ENCODE measurements at places on chromosomes 2 and 18.

DNA sequence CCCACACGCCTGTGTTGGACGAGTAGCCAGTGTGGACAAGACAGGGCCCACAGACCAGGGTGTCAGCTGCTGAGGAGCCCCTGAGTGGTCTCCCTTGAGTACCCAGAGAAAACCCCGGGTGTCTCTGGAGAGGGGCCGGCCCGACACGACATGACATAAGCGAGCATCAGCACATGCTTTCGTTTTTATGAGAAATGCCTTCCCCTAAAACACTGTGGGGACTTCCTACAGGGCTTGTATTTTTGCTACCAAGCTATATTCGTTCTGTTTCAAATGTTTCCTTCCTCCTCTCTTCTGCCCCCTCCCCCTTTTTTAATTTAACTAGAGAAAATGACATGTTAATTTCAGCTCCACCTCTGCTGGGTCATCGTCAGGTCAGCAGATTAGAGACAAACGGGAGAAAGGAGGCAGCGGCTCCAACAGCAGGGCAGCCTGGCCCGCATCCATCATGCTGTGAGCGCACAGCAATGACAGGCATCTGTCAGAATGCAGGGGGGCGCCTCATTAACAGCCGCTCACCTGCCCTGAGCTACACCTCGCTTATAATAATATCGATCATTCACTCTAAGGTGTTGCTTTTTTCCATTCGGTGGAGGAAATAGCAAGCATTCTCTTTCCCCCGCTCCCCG is 286.2 kb downstream of the ZNF516 start:
- DNase-seq: peak; percentile 57

DNA sequence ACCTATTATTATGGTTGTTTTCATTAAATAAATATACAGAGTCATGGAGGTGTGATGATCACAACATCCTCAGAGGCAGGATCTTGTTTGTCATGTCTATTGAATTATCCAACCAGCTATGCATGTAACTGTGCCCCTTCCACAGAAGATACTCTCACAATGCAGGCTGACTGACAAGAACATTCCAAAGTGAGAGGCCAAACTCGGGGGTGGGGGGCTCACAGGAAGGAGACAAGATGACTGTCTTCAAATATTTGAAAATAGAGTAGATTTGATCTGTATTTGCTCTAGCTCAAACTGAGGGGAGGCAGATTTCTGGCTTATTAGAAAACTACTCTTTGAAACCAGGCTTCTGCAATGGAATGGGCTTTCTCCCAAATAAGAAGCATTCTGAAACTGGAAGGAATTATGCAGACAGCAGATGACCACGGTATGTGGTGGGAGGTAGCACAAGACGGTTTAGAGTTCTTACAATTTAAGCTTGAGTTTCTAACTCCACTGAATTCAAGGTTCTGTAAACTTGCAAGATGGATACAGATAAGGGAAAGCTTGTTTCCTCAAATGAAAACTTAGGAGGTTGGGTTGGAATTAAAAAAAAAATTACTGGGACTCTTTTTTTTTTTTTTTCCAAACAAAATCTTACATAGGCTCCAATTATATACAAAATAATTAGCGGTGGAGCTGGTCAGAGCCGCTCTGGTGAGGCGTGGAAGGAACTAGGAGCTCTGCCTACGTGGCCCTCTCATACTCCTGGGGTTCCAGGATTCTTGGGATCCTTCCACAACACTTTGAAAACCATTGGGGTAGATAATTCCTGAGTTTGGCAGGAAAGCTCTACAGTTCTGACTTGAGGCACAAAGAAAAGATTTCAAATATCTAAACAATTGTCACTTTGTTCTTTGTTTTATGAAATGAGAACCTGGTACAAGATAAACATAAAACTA is 79.3 kb downstream of the PLA2R1 start:
- no peak for DNase-seq

DNA sequence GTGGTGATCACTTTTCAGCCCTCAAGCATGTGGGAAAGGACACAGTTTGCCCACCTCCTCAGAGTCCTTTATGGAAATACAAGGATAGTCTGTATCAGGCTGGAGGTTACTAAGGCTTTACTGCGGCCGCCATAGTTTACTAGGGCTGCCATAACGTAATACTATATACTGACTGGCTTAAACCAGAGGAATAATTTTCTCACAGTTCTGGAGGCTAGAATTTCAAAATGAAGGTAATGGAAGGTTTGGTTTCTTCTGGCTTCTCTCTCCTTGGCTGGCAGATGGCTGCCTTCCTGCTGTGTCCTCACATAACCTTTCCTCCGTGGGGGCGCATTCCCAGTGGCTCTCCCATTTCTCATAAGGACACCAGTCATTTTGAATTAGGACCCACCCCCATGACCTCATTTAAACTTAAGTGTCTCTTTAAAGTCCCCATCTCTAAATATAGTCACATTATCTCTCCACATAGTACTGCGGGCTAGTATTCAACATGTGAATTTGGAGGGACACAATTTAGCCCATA is 12.5 kb upstream of the ATIC start:
- DNase-seq: no peak

DNA sequence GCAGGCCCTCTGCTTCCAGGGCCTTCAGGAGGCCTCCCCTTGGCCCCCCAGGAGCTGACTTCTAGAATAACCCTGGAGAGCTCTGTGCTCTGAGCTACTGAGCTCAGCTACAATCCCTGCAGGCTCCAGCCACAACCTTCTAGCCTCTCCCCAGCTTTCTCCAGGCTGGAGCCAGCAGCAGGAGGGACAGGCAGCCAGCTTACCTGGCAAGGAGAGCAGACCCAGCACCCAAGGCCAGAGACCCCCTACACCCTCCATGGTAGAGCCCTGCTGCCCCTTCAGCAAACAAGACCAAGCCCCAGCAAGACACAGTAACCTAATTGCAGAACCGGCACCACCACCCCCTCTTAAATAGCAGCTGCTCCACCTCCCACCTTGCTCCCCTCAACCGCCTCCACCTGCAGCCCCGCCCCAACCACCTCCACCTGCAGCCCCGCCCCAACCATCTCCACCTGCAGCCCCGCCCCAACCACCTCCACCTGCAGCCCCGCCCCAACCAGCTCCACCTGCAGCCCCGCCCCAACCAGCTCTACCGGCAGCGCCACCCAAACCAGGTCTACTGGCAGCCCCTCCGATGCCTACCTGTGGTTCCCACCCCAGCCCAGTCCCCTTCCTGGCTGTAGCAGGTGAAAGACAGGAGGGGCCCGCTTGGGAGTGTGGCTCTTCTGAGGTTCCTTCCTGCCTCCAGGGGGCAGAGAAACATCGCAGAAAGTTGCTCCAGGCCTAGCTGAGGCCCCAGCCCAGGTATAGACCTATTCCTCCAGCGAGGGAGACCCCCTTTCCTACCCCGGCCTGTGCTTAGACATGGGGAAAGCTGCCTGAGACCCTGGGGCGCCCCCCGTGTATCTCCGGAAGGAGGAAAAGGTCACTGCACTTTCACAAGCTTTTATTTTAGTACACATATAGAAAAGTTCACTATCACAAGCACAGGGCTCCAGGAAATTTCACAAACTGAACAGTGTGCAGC is at the start of gene ASTL:
Gene ASTL (minus strand): TSS at position 324 of the 967 bp plus-strand sequence. CDS start 66 bp downstream, at position 258.
- no peak for DNase-seq

- DNase-seq: no peak
Observed at GRCh38 chr2:21454839-21455238, 331.1 kb downstream of the TDRD15 start.

- DNase-seq: no peak
Observed at GRCh38 chr2:237882510-237883481, 23.4 kb downstream of the RAMP1 start.

DNA sequence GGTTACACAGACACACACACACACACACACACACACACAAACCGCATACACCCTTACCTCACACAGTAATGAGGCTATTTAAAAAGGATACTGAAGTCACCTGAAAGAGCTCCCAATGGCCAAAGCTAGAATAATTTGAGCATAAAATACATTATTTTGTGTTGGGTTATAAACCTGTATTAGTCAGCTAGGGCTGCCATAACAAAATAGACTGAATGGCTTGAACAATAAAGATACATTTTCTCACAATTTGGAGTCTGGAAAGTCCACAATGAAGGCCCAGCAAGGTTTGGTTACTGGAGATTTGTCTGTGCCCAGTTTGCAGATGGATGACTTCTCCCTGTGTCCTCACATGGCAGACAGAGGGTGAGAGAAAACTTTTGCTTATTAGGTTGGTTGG is 605.4 kb upstream of the REG3G start:
- DNase-seq: no peak

DNA sequence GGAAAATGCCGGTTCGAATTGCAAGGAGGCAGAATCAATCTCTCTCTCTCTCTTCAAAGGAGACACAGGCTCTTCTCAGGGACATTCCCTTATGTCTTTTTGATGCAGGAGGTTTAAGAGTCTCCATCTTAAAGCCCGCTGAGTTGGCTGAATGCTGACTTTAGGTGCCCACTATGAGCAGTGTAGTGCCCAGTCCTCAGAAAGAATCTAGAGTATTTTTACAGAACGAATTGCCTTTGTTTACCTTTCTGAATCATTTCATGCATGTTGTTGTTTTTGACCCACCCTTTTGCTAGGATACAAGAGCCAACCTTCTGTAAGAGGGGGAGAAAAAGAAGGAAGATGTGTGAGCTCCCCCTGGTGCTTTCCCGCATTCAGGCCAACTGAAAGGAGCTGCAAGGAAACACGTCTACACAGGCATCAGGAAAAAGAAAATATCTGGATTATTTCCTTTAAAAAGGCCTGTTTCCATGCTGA is 193.5 kb upstream of the TCF4 start:
- peak; percentile 46 for DNase-seq

Data from NCI-H1930 (cell line).